Esophagus muscularis mucosa (tissue), 4 donors: ENCODE measurements at places on chromosomes 11 and 22. TPM values are rescaled to one million over a fixed set of nuclear protein-coding genes. Genes with fewer than 3 reads are reported as not detected.

MYBPC3 gene
- not detected for total RNA-seq

MAP6 gene
- 35.6 TPM for total RNA-seq

GDPD4 gene
- not detected for total RNA-seq

GRIA4 gene
- not detected for total RNA-seq

MS4A6E gene
- not detected for total RNA-seq

FERMT3 gene
- total RNA-seq = 14.5 TPM

SEPTIN3 gene
- under 0.01 TPM for total RNA-seq

CCDC179 gene
- not detected for total RNA-seq

TMA7B gene
- not detected for total RNA-seq

OR8H1 gene
- not detected for total RNA-seq

CATSPER1 gene
- total RNA-seq = not detected

EHBP1L1 gene
- 227 TPM for total RNA-seq

KCTD14 gene
- 2.6 TPM for total RNA-seq

KDM4D gene
- 0.33 TPM for total RNA-seq

TTC17 gene
- total RNA-seq = 45.3 TPM

TESMIN gene
- total RNA-seq = 0.78 TPM

APOBEC3B gene
- total RNA-seq = not detected

GLYATL1 gene
- total RNA-seq = not detected

DUSP8 gene
- 8.5 TPM for total RNA-seq

POU2F3 gene
- not detected for total RNA-seq

AQP11 gene
- total RNA-seq = 0.19 TPM

PYGM gene
- 18.4 TPM for total RNA-seq

GTSE1 gene
- total RNA-seq = 1.0 TPM

CST6 gene
- total RNA-seq = not detected

OR51E2 gene
- 0.33 TPM for total RNA-seq

FGF4 gene
- not detected for total RNA-seq

CHADL gene
- 7.5 TPM for total RNA-seq
